ENCODE measurements at places on chromosomes 12 and 14. TPM values are rescaled to one million over a fixed set of nuclear protein-coding genes. Genes with fewer than 3 reads are reported as not detected.

The MEG3 gene
- total RNA-seq: 487 TPM

The SCNN1A gene
- total RNA-seq: not detected

The TAS2R50 gene
- 7.6 TPM for total RNA-seq

The RNASE13 gene
- total RNA-seq: not detected

The PPP2R5E gene
- 46.6 TPM for total RNA-seq

The SUOX gene
- total RNA-seq: 13.4 TPM

The FMNL3 gene
- total RNA-seq: 15.7 TPM

The CPNE6 gene
- 16.8 TPM for total RNA-seq

The VDR gene
- total RNA-seq: 0.23 TPM

The PAX9 gene
- not detected for total RNA-seq

The CD9 gene
- total RNA-seq: 41.5 TPM

The TTC6 gene
- 10.4 TPM for total RNA-seq

The RNASE7 gene
- total RNA-seq: not detected
